ENCODE measurements at places on chromosomes 11 and 22. TPM values are rescaled to one million over a fixed set of nuclear protein-coding genes. Genes with fewer than 3 reads are reported as not detected.

NCR3LG1 gene
- 25.0 TPM for total RNA-seq

APOBEC3B gene
- total RNA-seq, result 5.9 TPM

APOL4 gene
- total RNA-seq, result 1.3 TPM

TEX54 gene
- not detected for total RNA-seq

CSNK2A3 gene
- total RNA-seq, result 4.1 TPM

MS4A4A gene
- total RNA-seq, result not detected

NCAM1 gene
- total RNA-seq, result 0.40 TPM

IGLL5 gene
- not detected for total RNA-seq

MS4A3 gene
- total RNA-seq, result not detected

TSGA10IP gene
- total RNA-seq, result not detected

ZNF195 gene
- 32.5 TPM for total RNA-seq

SYT8 gene
- total RNA-seq, result not detected

RIMBP3C gene
- not detected for total RNA-seq

MRGPRX3 gene
- total RNA-seq, result not detected

OR8G5 gene
- total RNA-seq, result not detected

SLC35E4 gene
- 17.0 TPM for total RNA-seq

CLTCL1 gene
- total RNA-seq, result 7.3 TPM

HTR3B gene
- not detected for total RNA-seq

PNPLA5 gene
- not detected for total RNA-seq

TUB gene
- 13.0 TPM for total RNA-seq

FLRT1 gene
- total RNA-seq, result not detected

OPCML gene
- not detected for total RNA-seq

GGTLC3 gene
- total RNA-seq, result not detected

SORL1 gene
- total RNA-seq, result 0.29 TPM

OR52E2 gene
- total RNA-seq, result not detected

GTSE1 gene
- total RNA-seq, result 45.3 TPM

FXYD6 gene
- total RNA-seq, result 0.53 TPM

CST6 gene
- 0.53 TPM for total RNA-seq

KCNK4 gene
- total RNA-seq, result 0.07 TPM

ZC3H12C gene
- 22.4 TPM for total RNA-seq

MGAT3 gene
- total RNA-seq, result not detected

MPZL3 gene
- 14.1 TPM for total RNA-seq

TRIM49 gene
- total RNA-seq, result not detected

OR8H2 gene
- not detected for total RNA-seq

WT1 gene
- total RNA-seq, result not detected

FJX1 gene
- total RNA-seq, result 28.1 TPM

HSPB2 gene
- not detected for total RNA-seq

OSBP2 gene
- 10.8 TPM for total RNA-seq

PRG2 gene
- 0.07 TPM for total RNA-seq

SCN4B gene
- total RNA-seq, result 0.13 TPM

GGTLC2 gene
- total RNA-seq, result not detected

RNF169 gene
- total RNA-seq, result 44.9 TPM

FIBP gene
- 94.0 TPM for total RNA-seq

PANX3 gene
- total RNA-seq, result not detected

ZNF214 gene
- total RNA-seq, result 1.9 TPM

PHETA2 gene
- total RNA-seq, result 11.2 TPM

OR5AP2 gene
- total RNA-seq, result not detected

C11orf65 gene
- 0.14 TPM for total RNA-seq

DDX25 gene
- total RNA-seq, result not detected

CRYAB gene
- total RNA-seq, result 0.29 TPM

SCARF2 gene
- 20.9 TPM for total RNA-seq

HORMAD2 gene
- not detected for total RNA-seq

GRAP2 gene
- not detected for total RNA-seq

ZBTB16 gene
- total RNA-seq, result 12.2 TPM

P2RX6 gene
- 0.22 TPM for total RNA-seq
